ENCODE measurements at places on chromosomes 13 and 19. TPM values are rescaled to one million over a fixed set of nuclear protein-coding genes. Genes with fewer than 3 reads are reported as not detected.
A peak's percentile ranks its signal among the peaks of the same experiment; 100 is the strongest.

DNA sequence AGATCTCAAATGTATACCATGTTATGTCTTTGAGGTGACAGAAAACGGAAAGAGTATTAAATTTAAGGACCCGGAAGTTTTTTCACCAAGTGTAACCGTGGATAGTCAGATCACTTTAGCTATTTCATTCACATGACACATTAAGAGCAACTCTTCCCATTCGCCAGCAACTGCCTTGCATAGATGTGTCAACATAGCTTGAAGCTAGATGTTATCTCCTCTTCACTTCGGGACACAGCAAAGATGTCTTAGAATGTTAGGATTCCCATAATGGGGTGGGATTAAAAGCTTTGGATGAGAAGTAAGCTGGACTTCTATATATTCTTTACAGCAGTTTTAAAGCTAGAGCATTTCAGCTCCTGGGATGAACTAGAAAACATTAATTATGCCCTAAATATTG lies 1135.9 kb upstream of the PCDH20 start:
- no peak for DNase-seq

- DNase-seq, result no peak
Observed at GRCh38 chr13:51603716-51604115, 19.5 kb downstream of the WDFY2 start.

GRCh38 chr19:46133101-46133627 lies 8.7 kb upstream of the IGFL3 start:
- peak; percentile 80 for DNase-seq

GRCh38 chr19:35362261-35363000 lies 4.2 kb downstream of the FFAR3 start:
- DNase-seq, result no peak

DNA sequence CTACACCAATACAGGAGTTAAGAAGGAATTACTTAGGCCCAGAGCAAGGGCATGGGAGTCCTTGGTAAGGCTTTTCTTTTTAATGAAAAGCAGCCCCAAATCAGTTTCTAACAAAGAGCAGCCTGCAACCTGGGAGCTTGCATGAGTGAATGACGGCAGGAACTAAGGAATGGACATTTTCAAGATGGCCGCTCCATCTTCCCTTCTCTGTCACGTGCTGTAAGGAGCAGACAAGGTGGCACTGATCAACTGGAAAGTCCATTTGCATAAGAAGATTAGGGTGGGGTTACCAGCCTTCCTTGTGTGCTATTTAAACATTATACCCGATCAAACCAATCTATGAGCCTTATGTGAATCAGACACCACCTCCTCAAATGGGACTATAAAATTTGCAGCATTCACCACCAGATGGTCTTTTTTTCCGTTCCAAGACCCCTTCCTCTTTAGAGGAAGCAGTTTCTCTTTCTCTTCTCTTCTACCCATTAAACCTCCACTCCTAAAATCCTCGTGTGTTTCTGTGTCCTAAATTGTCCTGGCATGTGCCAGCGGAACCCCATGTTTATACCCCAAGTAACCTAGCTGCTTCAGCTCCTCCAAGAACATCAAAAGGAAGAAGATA lies 2.8 kb upstream of the SIGLECL1 start:
- DNase-seq, result no peak

DNA sequence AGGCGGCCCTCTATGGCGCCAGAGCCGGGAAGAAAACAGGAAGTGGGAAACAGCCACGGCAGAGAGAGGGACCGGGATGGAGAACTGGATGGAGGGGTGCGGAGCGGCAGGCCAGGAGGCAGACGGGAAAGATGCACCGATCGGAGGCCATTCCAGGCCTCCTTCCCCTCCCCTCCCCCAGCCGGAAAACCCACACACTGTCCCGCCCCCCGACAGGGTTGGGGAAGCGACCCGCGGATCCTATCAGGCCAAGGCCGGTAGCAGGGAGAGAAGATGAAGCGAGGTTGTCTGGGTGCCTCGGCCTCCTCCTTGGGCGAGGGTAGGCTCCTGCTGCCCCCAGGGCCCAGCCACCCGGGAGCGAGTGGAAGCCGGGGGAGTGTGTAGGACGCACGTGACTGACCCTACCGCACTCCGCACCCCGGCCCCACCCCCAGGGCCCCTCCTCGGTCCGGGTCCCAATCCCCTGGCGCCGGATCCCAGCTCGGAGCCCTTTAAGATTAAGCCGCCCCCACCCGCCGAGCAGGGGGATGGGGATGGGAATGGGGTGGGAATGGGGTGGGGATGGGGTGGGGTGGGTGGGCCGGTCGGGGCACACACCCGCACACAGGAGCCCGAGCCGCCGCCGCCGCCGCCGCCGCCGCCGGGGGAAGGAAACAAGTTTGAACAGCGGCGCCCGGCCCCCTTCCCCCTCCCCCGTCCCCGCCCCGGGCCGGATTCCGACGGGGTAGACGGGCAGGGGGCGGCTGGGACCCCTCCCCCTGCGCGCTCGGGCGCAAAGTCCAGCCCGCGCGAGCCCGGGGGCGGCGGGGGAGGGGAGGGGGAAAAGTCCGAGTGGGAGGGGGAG lies 1.5 kb downstream of the ERF start:
- DNase-seq, result peak; percentile 75

- peak; percentile 46 for DNase-seq
Observed at GRCh38 chr13:75636436-75637180, 478 bp downstream of the LMO7 start.

- peak; percentile 5 for DNase-seq
Observed at GRCh38 chr13:76016799-76017400, 380.8 kb downstream of the LMO7 start.

DNA sequence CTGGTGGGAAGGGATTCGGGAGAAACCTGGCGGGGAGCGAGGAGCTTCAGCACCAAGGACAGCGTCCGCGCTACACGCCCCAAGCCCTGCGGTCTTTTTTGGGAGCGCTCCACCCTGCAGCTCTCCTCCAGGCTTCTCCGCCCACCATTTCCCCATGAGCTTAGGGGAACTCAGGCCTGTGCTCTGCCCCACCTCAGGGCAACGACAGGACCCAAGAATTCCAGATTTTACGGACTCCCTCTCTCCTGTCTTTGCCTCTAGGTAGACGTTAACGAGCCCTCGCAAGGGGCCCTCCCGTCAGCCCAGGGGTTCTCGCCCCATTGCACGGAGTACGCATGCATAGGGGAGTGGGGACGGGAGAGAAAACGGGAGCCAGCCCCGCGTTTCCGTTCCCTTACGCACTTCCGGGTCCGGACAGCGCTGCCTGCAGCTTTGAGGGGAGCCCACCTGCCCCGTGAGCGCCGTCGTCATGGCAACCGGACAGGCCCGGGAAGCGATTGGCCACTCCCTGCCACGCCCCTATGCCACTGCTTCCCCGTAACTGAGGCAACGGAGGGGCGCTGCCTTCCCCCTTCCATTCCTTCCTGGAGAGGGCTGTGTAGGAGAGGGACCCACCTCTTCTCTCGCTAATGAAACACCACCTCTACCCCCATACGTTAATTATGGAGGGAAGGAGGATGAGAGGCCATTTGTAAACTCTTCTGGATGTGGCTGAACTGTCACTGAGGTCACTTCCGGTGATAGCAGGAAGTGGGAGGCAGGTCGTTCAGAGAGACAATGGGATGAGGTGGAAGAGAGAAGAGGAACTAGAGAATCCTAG lies 20.8 kb downstream of the NOVA2 start:
- peak; percentile 68 for DNase-seq

- peak; percentile 56 for DNase-seq
Observed at GRCh38 chr13:31476266-31476665, 263.1 kb upstream of the RXFP2 start.

GRCh38 chr19:4977299-4978174 lies 8.6 kb downstream of the KDM4B start:
- DNase-seq, result peak; percentile 67

DNA sequence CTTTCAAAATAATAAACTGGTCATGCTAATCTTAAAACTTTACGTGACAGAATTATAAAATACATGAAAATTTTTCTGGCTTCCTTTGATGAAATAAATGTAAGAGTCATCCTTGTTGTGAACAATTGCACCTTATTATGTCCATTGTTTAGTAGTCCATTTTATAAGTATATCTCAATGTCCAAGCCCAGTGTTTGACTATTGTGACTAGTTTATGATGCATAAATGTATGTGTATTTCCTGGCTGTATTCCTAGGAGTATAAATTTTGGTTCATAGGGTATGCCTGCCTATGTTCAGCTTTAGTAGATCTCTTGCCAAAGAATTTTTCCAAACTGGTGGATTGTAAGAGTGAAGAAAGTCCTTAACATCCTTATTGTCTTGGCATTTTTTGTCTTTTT lies 2895.5 kb upstream of the PCDH20 start:
- no peak for DNase-seq

GRCh38 chr13:114196629-114197028 lies 17.6 kb downstream of the CFAP97D2 start:
- no peak for DNase-seq

GRCh38 chr13:19183676-19184075 lies 2.1 kb upstream of the TUBA3C start:
- no peak for DNase-seq

- DNase-seq, result no peak
Observed at GRCh38 chr13:65378943-65379519, 1851.1 kb downstream of the PCDH9 start.

- DNase-seq, result no peak
Observed at GRCh38 chr13:32590266-32590665, 4.0 kb downstream of the PDS5B start.

- no peak for DNase-seq
Observed at GRCh38 chr13:45257638-45258333, 56.9 kb upstream of the KCTD4 start.

GRCh38 chr19:15452111-15453047 lies 2.6 kb upstream of the WIZ start:
- DNase-seq, result peak; percentile 89

GRCh38 chr19:30854661-30855060 lies 482.5 kb downstream of the ZNF536 start:
- DNase-seq, result no peak

- no peak for DNase-seq
Observed at GRCh38 chr19:40920300-40921004, 38.4 kb upstream of the CYP2A7 start.

DNA sequence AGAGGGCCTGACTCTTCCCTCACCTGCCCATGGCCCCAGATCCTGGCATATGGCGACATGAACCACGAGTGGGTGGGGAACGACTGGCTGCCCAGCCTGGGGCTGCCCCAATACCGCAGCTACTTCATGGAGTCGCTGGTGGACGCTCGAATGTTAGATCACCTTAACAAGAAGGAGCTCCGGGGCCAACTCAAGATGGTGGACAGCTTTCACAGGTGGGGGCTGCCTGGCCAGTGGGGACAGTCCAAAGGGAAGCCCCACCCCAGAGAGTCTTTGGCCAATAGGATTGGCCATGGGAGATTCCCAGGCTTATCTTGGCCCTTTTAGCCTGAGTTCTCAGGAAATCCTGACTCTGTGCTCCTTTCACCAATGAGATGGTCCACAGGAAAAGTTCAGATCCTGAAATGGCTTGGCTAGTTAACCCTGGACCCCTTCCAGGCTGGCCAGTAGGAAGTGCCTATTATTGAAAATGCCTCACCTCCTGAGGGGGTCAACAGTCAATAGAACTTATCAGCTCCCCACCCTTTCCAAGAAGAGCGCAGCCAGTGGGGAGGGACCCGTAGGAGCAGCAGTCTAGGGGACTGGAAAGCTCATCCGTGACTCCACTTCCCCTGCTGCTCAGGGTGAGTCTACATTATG lies 7.0 kb downstream of the HRC start:
- DNase-seq, result no peak

- no peak for DNase-seq
Observed at GRCh38 chr13:33270895-33271538, 14.5 kb downstream of the STARD13 start.

- no peak for DNase-seq
Observed at GRCh38 chr19:9808855-9809824, 9.7 kb downstream of the FBXL12 start.

DNA sequence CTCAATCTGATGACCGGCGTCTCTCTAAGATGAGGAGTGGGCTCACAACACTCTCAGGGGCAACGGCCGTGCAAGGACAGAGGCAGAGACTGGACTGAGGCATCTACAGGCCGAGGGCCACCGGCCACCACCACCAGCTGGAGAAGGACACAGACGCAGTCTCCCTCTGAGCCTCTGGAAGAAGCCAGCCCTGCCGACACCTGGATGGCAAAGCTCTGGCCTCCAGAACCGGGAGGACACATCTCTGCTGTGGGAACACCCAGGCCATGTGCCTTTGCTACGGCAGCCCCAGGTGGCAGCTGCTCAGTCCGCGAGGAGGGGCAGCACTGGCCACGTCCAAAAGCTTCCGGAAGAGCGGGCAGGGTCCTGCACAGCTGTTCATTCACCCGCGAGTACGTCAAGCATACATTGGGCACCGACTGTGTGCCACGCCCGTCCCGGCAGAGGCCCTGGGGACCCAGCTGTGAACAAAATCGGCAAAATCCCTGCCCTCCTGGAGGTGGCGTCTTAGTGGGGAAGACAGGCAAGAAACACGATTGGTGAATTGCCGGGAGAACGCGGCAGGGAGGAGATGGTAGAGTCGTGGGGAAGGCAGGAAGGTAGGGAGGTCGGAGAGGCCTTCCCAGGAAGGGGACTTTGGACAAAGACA lies 17.1 kb downstream of the C2CD4C start:
- no peak for DNase-seq

- DNase-seq, result no peak
Observed at GRCh38 chr19:31976775-31977536, 368.5 kb upstream of the ZNF507 start.

DNA sequence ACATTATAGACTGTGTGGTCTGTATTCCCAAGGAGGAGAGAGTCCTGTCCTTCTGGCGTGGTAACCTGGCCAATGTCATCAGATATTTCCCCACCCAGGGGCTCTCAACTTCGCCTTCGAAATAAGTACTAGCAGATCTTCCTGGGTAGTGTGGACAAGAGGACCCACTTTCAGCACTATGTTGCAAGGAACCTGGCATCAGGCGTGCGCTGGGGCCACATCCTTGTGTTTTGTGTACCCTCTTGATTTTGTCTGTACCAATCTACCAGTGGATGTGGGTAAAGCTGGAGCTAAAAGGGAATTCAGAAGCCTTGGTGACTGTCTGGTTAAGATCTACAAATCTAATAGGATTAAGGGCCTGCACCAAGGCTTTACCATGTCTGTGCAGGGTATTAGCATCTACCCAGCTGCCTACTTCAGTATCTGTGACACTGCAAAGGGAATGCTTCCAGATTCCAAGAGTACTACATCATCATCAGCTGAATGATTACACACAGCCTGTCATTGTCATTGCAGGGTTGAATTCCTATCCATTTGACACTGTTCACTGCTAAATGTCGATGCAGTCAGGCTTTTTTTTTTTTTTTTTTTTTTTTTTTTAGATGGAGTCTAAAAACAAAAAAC lies 148.0 kb downstream of the PRR20E start:
- no peak for DNase-seq

- no peak for DNase-seq
Observed at GRCh38 chr13:53382008-53382407, 353.4 kb downstream of the OLFM4 start.

GRCh38 chr19:27744926-27745768 lies 1467.8 kb downstream of the UQCRFS1 start:
- DNase-seq, result no peak

- DNase-seq, result no peak
Observed at GRCh38 chr13:37753776-37754175, 115.8 kb downstream of the TRPC4 start.

RASA3 gene
- 13.2 TPM for total RNA-seq

EHD2 gene
- 9.7 TPM for total RNA-seq

LGALS14 gene
- not detected for total RNA-seq

CACNA1A gene
- 2.3 TPM for total RNA-seq

PTGIR gene
- total RNA-seq, result 0.12 TPM

DHDH gene
- total RNA-seq, result not detected
